ENCODE measurements at places on chromosomes 11 and 22.
A peak's percentile ranks its signal among the peaks of the same experiment; 100 is the strongest.

- peak; percentile 40 for DNase-seq
Observed at GRCh38 chr11:61281581-61282250, 13.4 kb downstream of the VWCE start.

- no peak for DNase-seq
Observed at GRCh38 chr11:10350334-10350733, 45.5 kb downstream of the ADM start.

DNA sequence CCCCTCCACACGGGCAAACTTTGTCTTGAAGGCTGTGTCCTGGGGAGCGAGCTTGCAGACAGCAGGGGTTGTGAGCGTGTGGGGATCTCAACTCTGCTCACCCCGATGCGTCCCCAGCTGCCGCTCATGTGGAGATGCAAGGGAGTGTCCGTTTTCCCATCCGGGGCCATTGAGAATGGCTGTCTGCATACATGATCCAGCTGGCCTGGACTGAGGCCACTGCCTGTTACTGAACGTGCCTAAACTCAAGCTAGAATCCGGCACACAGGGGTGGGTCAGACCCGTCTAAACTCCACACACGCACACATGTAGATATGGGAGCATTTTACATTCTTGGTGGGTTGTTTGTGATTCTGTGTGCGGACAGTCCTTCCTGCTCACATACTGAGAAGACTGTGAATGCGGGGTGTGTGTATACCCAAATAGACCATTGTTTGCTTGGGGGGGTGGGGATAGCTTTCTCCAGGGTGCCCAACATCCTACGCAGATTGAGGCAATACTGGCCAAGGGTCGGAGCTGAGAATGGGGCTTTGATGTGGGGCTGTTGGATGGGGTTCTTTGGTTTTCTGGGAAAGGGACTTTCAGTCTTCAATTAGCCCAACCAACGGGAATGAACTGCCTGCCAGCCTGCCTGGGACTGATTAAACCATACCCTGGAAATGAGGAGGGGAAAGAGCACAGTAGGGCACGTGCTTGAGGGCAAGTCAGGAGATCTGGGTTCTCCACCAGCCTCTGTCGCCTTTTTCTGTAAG, 60.4 kb downstream of the ST3GAL4 start:
- DNase-seq = peak; percentile 75

DNA sequence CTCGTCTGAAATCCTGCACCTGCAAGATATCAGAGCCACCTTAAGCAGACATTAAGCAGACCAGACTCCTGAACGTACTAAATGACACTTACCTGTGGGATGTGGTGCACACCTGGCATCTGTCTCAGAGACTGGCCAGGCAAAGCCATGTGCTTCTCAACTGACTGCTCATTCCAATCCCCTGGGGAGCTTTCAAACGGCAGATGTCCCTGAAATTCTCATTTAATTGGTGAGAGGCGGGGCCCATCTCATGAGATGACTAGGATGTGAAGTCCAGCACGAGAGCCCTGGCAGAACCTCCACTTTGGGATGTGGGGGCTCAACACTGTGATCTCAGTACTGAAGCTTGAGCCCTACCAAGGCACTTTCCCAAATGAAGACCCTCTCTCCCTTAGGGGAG, 84.9 kb upstream of the HMGXB4 start:
- DNase-seq = no peak

DNA sequence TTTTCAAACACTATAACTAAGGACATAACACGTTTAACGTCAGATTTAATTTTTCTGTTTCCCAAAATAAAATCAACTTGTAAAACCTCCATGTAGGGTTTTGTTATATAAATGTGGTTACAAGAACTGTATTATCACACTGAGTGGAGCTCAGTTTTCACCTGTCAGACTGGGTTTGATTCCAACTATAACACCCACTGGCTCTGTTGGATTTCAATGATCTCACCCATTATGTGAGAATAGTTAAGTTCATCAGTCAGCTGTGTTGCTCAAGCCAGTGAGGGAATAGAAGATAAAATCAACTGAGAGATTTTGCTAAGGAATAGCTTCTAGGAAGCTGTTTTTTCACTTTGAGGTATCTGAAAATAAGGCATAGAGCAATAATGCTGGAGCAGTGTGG, 5.1 kb upstream of the OR52R1 start:
- DNase-seq = no peak

GRCh38 chr11:68122936-68123539, 1.9 kb upstream of the CHKA start:
- DNase-seq = no peak

GRCh38 chr22:36237462-36238372, 1.6 kb downstream of the APOL2 start:
- no peak for DNase-seq

- no peak for DNase-seq
Observed at GRCh38 chr11:15180212-15180792, 65.6 kb downstream of the INSC start.

GRCh38 chr11:116595305-116595880, 177.4 kb downstream of the BUD13 start:
- DNase-seq = no peak

GRCh38 chr11:104917271-104918112, 19.2 kb upstream of the CASP12 start:
- no peak for DNase-seq

DNA sequence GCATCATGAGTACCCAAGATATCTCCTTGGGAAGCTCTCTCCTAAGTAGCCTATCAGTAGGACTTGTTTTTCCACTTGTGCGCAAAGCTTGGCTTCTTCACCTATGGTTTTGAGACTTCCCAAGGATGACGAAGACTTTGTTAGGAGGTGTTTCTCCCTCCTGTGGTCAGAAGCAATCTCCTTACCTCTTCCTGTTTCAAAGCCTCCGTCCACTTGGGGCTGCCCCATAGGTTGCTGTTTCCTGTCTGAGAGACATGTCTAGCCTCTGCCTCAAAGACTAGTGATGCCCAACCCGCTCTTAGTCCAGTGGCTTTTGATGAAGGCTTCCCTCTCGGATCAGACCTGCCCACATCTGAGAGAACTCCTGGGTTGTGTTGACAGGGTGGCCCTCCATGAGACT, 92.9 kb downstream of the TRAF6 start:
- no peak for DNase-seq

GRCh38 chr11:15912291-15912690, 444.1 kb downstream of the SOX6 start:
- no peak for DNase-seq

DNA sequence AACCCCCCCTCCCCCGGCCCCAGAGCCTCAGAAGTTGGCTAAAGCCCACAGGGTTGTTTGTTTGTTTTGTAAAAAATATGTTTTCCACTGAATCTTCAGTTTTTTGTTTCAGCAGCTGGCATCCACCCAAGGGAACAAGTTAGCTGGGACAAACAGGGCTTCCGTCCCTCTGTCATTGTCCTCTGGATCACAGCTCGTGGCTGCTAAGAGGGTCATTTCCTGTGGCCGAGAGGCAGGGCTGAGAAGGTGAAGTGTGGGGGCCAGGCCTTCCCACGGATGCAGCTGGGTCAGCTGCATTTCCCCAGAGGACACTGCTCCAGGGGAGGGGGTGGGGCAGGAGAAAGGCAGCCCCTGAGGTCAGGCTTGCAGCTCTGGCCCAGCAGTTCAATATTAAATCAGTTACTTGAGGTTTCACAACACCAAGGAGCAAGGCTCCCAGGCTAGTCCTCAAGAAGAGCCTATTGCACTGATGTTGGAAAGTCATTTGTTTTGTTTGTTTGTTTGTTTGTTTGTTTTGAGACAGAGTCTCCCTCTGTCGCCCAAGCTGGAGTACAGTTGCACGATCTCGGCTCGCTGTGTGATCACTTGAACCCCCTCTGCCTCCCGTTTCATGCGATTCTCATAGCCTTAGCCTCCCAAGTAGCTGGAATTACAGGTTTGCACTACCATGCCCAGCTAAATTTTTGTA, 34.4 kb upstream of the SMTN start:
- peak; percentile 84 for DNase-seq
